SJCRH30 (cell line): ENCODE measurements at places on chromosomes 2 and 18.

DNA sequence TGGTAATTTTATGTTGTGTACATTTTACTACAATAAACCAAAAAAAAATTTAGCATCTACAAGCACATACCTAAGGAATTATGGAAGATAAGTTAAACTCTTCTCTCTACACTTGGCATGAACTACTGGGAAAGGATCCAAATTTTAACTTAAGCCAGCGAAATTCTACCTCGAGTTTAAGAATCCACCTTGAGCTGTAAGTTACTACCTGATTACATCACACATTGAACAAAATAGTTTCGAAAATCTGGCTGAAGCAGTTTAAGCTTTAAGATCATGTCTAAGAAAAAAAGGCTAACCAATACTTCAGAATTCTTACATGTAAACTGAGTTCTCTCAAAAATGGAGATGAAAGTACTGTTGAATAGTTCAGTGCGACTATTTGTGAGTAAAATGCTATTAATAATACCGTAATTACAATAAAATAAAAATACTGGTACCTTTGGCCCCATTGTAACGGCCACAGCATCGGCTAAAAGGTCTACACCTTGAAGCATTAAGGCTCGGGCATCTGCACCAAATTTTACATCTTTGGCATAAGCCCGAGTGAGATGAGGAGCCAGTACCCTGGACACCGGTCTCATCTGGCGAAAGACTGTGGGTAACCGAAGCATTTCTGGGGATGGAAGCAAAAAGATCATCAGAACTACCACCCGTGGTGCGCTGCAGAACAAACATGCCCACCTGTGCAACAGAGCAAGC is 1.3 kb downstream of the HSPD1 start:
- no peak for DNase-seq

DNA sequence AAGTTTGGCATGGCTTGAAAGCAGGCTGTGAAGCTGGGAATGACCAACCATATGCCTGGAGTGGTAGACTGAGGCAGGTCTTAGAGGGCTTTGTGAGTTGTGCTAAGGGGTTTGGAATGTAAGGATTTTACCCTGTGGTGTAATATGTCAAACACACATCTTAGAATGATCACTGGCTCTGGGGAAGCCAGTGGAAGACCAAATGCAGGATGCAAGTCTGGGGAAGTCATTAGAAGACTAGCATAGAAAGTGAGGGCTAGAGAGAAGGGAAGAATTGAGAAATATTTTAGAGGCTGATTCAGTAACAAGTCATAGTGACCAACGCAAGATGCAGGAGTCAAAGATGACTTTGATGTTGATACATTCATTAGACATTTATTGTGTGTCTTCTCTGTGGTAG is 3.5 kb upstream of the FHOD3 start:
- no peak for DNase-seq

GRCh38 chr2:127376257-127376656 is 11.5 kb downstream of the MAP3K2 start:
- DNase-seq = no peak

DNA sequence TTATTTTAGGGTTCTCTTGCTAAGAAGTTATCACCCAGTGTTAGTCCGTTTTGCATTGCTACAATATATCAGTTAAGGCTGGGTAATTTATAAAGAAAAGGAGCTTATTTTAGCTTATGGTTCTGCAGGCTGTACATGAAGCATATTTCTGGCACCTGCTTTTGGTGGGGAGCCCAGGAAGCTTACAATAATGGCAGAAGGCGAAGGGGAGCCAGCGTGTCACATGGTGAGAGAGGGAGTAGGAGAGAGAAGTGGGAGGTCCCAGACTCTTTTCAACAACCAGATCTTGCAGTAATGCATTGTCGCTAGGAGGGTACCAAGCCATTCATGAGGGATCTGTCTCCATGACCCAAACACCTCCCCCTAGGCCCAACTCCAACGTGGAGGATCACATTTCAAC is 688.8 kb upstream of the PIK3C3 start:
- DNase-seq = no peak

DNA sequence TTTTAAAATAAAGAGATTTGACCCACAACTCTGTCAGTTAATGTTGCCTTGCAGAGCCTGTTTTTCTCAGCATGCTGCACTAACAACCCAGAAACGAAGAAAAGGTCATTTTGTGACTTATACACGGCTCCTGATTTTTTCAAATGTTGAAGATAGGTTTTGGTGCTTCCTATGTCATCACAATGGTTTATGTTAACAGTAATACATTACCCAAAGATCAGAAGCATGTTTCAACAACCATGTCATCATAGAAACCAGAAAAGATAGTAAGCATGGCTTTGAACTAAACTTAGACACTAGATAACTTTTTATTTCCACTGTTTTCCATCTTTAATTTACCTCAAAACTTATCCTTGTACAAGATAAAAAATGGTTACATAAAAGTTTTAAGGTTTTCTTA is 10.1 kb downstream of the BAZ2B start:
- DNase-seq = no peak

DNA sequence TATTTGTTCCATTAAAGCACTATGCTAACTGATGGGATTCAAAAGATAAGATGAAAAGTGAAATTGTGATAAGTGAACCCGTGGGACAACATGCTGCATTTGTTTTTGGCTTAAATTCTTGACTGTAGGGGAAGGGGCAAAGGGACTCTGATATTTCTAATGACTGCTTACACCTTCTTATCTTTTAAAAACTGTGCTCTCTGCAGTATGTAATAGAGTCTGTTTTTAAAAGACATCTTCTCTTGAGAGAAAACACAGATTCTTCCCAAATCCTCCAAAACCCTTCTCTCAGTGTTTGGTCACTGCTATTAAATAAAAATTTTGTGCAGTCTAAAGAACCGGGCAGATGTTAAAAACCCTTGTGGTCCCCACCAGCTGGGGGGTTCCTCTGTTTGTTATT is 327.8 kb upstream of the FANCL start:
- no peak for DNase-seq

GRCh38 chr2:121075641-121076497 is 209.1 kb downstream of the TFCP2L1 start:
- DNase-seq = peak; percentile 68

DNA sequence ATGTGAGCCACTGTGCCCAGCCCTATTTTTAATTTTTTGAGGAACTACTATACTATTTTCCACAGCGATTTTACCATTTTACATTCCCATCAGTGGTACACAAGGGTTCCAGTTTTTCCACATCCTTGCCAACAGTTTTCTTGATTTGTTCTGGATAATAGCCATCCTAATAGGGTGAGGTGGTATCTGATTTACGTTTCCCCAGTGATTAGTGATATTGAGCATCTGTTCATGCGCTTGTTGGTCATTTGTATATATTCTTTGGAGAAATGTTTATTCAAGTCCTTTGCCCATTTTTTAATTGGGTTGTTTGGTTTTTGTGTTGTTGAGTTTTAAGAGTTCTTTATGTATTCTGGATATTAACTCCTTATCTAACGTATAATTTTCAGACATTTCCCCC is 20.8 kb downstream of the TTC39C start:
- DNase-seq = no peak

DNA sequence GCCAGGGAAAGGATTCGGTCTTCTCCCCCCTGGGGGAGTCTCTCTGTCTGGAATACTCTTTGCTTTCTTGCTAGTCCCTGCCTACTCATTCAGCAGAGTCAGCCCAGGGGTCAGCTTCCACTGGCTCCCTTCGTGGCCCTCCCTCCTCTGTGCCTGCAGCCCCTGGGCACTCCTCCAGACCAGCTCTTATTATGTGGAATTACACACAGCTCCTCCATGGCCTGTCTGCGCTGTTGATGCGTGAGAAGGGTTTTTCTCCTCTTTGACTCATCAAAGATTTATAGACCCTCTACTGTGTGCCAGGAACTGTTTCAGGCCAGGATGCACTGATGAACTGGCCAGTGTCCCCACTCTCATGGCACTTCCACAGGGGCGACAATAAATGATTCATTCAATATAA is 44.4 kb downstream of the ST8SIA5 start:
- no peak for DNase-seq

GRCh38 chr2:183186296-183186695 is 62.1 kb downstream of the NUP35 start:
- DNase-seq = no peak

DNA sequence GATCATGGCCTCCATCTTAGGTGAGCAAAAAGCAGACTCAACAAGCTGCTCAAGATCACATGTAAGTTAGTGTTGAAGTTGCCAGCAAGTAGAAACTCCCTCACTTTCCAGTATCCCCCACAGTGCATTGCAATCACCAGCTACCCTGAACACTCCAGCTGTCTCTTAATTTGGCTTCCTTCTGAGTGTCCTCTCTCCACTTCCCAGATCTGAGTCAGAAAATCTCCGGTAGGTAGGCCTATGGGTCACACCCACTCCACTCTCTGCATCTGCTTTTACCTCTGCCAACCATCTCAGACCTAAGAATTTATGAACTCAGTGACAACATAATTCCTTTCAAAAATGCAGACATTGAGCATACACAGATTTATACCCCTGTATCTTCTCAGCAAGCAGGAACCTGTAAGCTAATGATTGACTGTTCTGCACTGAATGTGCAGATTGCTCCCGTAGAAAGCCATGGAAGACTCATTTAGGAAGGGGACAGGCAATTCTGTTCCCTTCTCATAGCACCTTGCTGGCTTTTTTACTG is 656.9 kb downstream of the EPHA4 start:
- no peak for DNase-seq

- no peak for DNase-seq
These were observed 29.8 kb downstream of the ADD2 start for GRCh38 chr2:70738159-70738558.

- DNase-seq = peak; percentile 77
These were observed 15.6 kb downstream of the ODC1 start for GRCh38 chr2:10432311-10433181.
